ENCODE measurements at places on chromosomes 3 and 15. TPM values are rescaled to one million over a fixed set of nuclear protein-coding genes. Genes with fewer than 3 reads are reported as not detected.
A peak's percentile ranks its signal among the peaks of the same experiment; 100 is the strongest.

The OCA2 gene
- total RNA-seq = 0.15 TPM

The SERPINI2 gene
- total RNA-seq = not detected

The GOLGA6D gene
- total RNA-seq = not detected

The LSAMP gene
- total RNA-seq = 19.9 TPM

The TMC3 gene
- total RNA-seq = not detected

The RARB gene
- total RNA-seq = 22.8 TPM

GRCh38 chr3:18489939-18490338, 64.8 kb upstream of the SATB1 start:
- DNase-seq = no peak

DNA sequence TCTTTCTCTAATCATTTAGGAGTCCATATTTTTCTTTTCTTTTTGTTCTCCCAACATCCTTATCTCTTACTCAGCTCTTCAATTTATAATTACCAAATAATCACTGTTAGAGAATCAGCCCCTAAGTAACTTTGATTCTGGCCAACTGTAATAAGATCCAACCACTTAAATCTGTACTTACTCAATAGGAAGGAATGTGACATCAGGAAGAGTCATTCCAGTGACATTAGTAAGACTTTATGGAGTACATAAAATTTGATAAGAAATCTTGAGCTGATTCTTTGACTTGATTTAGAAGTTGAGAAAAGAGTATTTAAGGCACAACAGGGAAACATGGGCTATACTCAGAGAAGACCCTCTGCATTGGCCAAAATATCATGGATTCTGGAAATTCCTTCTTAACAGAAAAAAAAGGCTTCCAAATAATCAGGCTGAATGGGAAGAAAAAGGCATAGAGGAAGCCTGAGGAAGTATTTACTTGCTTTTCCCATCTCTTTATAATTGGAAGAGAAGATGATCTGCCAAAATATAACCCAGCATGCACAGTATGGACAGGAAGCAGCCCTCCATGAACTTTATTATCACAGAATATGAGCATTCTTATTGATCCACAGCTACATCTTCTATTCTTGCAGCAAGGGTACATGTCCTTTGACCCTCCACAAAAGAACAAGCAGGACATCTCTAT, 289.7 kb upstream of the TPRG1 start:
- no peak for DNase-seq

DNA sequence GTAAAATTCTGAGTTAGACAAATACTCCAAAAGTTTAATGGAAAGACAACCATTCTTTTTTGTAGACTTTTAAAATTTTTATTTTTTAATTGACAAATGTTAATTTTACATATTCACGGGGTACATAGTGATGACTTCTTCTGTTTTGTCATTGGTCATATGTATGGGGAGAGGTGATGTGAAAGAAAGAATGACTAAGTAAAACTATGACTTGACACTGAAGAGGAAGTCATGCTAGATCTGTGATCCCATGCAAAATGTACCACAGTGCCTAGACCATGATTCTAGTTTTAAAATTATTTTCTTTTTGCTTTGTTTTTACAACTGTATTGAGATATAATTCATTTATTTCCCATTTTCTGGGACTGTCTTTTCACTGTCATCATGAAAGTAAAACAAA, 281.6 kb downstream of the MBNL1 start:
- no peak for DNase-seq

DNA sequence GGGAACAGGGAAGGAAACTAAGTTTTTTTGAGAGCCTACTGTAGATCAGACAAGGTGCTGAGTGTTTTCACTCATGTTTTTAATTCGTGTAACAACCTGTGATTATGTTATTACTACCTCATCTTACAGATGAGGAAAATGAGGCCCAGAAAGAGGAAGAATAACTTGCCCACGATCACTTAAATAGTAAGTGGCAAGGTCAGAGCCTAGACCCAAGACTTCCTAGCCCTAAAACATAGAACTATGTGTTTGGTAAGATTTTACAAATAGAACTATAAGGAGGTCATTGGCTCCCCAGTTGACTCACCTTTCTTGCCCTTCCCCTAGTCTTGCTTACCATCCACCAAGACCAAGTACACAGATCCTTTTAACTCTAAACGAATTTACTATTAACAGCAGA, 13.7 kb downstream of the SENP8 start:
- no peak for DNase-seq

DNA sequence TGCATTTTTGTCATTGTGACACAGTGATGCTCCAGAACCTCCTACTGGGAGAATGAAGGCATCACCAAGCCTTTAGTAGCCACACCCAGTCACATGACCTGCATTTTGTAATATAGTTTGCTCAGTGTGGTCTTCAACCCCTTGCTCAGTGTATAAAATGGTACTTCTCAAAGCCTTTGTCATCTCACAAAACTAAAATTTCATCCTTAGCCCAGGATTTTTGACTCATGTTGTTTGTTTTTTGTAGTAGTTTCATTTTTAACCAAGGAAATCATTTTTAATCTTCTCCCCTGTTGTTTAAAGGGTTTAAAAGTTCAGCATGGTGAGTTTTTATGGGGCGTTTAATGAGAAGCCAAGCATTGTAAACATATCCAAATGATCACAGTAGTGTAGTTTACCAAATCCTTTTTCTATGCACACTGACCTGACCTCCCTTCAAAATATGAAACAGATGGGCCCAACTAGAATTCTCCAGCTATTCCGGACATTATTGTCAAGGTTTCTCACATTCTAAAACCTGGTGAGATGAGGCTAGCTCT, 123.5 kb upstream of the IL12A start:
- no peak for DNase-seq

DNA sequence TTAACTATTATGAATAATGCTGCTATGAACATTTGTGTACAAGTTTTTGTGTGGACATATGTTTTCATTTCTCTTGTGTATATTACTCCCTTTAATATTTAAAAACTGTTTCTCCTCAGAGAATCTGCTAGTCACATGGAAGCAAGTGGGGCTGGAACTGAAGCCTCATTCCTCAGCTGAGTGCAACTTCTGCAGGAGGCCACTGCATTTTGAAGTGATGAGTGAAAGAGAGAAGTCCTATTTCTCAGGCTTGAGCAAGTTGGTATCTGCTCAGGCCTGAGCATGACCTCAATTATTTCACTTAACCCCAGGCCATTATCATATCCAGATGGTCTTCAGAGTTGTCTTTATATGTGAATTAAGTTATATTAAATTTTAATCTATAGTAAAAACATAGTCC, 11.5 kb downstream of the TLR9 start:
- DNase-seq = no peak

DNA sequence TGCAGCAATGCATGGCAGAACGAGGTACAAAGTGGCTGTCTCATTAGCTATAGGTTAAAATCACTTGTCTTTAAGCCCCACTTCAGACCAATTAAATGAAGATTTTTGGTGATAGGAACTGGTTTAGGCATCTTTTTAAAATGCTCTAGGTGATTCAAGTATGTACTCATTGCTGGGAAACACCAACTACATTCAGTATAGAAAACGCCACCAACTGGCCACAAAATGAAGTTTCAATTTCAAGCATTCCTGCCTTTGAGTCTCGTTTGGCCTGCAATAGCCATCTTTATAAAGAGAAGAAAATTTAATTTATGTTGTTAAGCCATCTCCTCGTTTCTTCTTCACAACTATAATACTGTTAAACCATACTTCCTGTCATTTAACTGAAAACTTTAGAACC, 587.9 kb downstream of the GBE1 start:
- no peak for DNase-seq

- DNase-seq = no peak
Measured at GRCh38 chr15:90479656-90480055, 50.1 kb upstream of the CRTC3 start.

DNA sequence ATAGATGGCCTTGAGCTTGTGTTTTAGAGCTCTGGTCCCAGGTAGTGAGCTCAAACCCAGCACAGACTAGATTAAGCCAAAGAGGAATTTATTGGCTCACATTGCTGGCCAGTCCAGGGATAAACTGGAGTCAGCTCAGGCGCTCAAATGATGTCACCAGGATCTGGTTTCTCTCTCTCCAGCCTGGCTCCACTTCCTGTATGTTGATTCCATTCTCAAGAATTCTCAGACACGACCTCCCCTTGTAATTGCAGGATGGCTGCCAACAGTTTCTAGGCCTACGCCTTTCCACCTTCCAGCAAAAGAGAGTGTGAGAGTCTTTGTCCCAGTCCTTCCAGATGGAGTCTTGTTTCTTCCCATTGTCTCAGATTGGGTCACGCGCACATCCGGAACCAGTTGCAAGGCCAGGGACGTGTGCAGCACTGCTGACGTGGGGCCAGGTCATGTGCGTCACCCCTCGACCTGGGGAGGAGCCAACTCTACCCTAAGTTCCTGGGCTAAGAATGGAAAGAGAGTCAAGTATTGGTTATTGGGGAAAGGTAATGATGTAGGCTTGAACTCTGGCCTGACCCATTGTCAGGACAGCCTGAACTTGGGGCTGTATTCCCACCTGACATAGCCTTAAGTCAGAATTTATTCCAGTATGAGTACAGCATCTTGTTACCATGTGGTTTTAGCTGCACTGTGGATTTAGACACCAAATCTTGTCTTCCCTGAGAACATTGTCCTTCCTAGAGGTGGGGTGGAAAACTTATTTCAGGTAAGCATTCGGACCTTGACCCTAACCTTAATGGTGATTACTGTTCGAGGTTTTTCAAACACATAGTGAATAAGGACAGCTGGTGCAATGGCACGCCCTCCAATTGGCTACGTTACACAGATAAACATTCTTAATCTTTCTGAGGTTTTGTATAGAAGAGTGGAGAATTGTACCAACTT, 31.6 kb downstream of the CACNA1D start:
- no peak for DNase-seq

DNA sequence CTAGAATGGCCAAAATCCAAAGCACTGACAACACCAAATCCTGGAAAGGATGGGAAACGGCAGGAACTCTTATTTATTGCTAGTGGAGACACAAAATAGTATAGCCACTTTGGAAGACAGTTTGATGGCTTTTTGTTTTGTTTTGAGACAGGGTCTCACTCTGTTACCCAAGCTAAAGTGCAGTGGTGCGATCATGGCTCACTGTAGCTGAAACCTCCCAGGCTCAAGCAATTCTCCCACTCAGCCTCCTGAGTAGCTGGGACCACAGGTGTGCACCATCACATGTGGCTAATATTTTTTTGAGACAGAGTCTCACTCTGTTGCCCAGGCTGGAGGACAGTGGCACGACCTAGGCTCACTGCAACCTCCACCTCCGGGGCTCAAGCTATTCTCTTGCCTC, 27.3 kb upstream of the GPR160 start:
- DNase-seq = no peak

DNA sequence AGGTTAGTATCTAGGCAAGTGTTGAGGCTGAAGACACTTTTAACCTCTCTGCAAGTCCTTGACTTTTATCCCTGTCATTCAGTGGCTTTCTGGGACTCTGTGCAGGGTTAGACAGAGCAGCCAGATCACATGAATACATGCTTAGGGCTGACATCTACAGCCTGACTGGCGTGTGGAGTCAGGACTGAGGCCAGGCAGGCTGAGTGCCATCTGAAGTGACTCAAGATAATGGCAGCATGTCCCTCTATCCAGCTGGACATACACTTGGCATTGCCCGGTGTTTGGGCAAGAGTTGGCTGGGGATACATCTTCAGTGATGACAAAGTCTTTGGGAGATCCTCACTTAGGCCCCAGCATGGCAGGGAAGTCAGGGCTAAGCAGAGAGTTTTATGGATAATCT, 22.4 kb downstream of the DUOX2 start:
- peak; percentile 71 for DNase-seq
